GM20000 (cell line): ENCODE measurements at places on chromosomes 12 and 14.

GRCh38 chr14:68548194-68549076 is 244.4 kb downstream of the ZFP36L1 start:
- DNase-seq = no peak

DNA sequence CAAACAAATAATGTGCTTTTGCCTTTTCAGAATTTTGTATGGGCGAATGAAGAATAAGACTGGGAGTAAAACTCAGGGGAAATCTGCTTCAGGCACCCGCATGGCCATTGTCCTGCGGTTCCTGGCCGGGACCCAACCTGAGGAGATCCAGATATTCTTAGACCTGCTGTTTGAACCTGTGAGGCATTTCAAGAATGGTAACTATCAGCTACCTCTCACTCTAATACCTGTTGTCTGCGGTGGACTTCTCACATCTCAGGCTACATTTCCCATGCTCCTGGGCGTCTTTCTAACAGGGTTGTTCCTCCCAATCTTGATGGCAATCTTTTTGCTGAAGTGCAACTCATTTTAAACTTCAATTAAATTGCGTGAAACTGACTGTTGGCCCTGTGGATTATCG is 47.1 kb downstream of the UTP20 start:
- no peak for DNase-seq

DNA sequence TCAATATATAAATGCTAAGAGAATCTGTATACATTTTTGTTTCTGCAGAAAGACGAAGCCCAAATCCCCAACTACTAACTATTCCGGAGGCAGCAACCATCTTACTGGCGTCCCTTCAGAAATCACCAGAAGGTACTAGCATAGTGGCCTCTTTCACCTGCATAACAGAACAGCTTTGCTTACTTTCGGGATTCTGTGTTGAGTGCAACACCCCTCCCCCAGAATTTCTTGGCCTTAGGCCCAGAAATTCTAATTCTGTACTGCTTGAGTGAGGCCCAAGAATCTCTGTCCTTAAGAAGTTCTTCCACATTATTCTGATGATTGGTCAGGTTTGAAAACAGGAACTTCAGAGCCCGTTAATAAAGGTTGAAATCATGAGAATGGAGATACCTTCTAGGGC is 2.9 kb downstream of the SPX start:
- DNase-seq = no peak

- no peak for DNase-seq
Observed at GRCh38 chr14:55451950-55452349, 11.5 kb upstream of the TBPL2 start.

- DNase-seq = peak; percentile 12
Observed at GRCh38 chr14:105089746-105090492, 24.7 kb upstream of the GPR132 start.

DNA sequence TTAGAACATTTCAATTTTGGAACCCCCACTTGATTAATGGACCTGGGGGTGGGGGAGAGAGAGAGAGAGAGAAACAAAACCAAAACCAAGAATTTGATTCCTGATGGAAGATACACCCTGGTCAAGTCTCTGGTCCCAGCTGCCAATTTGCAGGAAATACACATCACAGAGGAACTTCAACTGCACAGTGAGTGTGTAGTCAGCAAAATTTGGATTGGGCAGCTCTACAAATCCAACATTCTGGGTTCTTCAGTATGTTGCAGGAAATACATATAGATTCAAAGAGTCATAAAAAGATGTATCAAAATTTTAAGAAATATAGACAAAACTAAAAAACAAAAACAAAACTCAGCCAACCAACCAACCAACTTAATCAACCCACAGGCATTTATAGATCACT is 17.4 kb downstream of the DNAH10 start:
- DNase-seq = no peak

- DNase-seq = peak; percentile 73
Observed at GRCh38 chr12:48998497-48999353, 450 bp downstream of the DDN start.

- DNase-seq = no peak
Observed at GRCh38 chr14:82394916-82395315, 861.3 kb upstream of the SEL1L start.

DNA sequence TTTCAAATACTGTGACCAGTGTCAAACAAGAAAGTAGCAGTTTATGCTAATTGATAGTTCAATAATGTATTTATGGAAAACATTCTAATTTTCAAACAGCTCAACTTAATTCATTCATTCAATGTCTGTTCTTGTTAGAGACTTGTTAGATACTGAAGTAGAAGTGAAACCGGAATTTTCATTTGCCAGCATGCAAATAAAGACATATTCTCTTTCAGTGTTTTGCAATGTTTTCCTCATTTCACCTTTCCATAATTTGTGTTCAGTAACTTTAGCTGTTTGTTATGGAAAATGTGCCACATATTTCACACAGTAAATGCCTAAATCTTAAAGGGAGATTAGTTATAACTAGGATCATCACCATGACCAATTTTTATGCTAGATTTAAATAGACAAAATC is 21.2 kb downstream of the TAS2R50 start:
- no peak for DNase-seq

- DNase-seq = no peak
Observed at GRCh38 chr12:2250797-2251196, 198.0 kb downstream of the CACNA1C start.

DNA sequence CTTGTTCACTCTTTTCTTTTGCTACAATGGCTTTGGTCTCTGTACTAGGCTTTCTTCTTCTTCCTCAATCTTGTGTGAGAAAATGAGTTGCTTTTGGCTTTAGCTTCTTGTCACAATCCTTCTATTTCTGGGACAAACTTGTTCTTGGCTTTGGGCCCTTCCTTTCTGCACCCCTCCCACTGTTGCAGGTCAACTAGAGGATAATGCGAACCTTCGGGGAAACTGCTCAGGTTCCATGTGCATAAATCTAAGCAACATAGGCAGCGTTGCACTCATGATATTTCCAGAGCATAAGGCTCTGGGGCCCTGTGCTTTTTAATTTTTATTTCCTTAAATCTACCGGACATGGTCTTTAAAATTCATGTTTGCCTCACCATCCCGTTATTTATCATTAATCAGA is 89.8 kb upstream of the LRIG3 start:
- no peak for DNase-seq

DNA sequence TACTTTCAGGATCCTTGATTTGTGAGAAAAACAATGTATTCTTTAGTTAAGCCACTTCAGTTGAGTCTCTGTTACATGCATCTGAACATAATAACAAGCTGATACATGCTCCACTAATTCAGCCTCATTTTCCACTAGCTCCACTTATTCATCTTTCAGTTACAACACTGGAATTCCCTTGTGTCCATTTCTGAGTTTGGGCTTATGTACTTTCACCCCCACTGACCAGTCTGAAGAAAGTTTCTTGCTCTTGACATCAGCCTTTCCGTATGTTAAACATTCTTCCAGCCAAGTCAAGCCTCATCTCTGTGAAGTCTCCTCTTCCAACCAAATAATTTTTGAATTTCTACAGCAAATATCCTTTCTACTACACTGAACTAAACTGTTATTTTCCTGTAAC is 592.5 kb upstream of the NOVA1 start:
- no peak for DNase-seq

- no peak for DNase-seq
Observed at GRCh38 chr14:35140718-35141581, 18.6 kb downstream of the PRORP start.

DNA sequence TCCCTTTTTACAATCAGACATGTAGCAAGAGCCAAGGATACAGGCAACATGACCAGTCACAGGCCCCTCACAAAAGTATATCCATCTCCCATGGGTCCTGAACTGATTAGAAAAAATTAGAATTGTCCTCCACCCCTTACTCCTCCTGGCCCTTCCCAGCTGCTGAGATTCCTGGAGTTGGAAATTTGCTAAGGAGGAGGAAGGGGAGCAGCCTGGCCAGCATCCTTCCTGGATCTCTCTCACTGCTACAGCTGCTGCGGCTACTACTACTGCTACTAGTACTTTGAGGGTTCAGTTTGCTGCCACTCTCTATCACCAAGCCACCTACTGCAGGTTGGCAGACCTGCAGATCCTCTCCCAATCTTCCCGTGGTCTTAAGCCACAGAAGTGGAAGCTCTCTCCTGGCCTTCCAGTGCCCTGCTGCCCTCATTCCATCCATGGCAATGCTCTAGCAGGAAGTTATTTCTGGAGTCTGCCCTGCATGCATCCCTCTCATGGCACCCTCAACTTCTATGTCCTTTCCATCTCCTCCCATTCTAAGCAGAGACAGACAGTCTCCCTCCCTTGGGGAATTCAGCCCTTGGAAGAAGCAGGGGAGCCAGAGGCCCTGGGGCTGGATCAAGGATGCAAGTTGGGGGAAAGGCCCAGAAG is 1.0 kb downstream of the ITGA7 start:
- no peak for DNase-seq

GRCh38 chr12:34340534-34341361 is 318.5 kb downstream of the ALG10 start:
- DNase-seq = no peak

- no peak for DNase-seq
Observed at GRCh38 chr14:81275305-81276072, 54.7 kb upstream of the GTF2A1 start.

DNA sequence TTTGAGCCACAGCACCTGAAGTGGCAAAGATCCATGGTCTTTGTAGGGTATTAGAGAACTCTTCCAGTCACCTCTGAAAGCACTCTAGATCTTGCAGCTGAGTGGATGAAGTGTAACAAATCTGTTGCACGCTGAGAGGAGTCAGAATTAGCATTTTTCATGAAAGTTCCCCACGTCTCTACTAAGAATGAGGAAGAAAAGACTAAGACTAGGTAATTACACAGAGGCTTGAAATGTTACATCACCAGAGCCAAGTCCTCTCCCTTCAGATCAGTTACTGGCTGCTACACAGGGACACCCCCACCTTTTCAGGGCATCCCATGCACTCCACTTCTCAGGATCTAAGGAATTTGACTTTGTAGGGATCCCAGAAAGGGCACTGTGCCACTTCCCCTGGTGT is 98.6 kb upstream of the FKBP4 start:
- DNase-seq = no peak

- DNase-seq = no peak
Observed at GRCh38 chr12:77591959-77592743, 238.5 kb upstream of the NAV3 start.

DNA sequence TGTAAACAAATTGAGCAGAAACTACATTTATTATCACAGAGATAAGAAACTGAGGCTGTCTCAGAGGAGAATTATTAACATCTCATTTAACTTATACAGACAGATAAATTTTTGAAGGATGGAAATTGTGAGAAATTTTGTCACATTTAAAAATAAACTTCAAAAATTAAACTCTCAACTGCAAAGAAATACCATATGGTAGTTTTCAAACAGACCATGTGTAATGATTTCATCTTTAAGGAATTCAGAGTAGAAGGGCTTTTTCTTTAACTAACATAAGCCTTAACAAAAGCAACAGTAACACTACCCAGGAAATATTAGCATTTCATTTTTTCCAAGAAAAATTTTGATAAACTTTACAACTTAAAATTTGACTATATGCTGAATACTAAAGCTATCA is 26.6 kb downstream of the NUP37 start:
- no peak for DNase-seq

DNA sequence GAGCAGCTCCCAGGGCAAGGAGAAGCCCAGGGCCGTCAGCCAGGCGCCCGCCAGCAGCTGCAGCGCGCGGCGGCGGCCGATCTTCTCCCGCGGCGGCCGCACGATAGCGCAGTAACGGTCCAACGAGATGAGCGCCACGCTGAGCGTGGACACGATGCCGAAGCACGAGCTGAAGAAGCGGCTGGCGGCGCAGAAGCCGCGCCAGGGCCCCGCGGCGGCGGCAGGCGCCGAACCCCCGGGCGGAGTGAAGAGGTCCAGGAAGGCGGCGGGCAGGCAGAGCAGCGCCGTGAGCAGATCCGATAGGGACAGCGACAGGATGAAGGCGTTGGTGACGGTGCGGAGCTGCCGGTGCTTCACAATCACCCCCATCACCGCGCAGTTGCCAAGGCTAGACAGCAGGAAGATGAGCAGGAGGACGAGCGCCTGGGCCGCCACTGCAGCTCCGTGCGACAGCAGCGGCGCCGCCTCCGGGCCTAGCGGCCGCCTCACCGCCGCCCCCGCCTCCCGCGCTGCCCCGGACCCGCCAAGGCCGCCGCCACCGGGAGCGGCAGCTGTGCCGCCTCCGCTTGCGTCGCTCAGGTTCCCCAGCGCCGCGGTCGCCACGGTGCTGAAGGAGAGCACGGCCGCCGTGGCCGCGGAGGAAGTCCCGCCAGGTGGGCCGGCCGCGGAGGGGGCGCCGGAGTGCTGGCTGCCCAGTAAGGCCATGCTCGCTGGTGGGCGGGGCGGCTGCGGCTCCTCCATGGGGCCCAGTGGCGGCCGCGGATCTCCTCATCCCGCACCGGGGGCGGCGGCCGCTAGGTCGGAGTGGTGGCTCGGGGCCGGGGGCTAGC is 479 bp downstream of the GPR135 start:
- peak; percentile 88 for DNase-seq

GRCh38 chr14:106691601-106692291 is 1165.4 kb downstream of the TMEM121 start:
- DNase-seq = peak; percentile 73

DNA sequence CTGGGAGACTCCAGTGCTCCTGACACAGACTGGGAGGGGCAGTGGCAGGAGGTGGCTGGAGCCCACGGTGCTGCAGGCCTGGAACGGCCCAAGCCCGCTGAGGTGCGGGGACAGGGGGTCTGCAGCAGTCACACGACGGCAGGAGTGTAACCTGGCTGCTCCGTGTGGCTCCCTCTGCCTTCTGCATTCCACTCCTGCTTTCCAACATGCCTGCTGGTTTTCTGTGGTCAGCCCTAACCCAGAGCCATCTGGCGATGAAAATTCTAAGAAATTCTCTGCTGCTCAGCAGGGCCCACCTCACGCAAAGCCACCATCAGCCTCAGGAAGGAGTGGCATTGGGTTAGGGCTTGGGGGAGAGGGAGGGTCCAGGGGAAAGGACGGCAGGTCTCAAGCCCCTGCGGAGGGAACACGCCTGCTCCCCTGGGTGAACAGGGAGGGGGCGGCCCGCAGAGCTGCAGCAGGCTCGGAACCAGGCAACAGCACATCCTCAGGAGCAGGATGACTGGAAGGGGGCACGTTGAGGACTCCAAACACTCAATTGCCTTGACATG is 5.0 kb upstream of the FBRSL1 start:
- no peak for DNase-seq

GRCh38 chr14:90815572-90815821 is 733 bp downstream of the TTC7B start:
- no peak for DNase-seq

DNA sequence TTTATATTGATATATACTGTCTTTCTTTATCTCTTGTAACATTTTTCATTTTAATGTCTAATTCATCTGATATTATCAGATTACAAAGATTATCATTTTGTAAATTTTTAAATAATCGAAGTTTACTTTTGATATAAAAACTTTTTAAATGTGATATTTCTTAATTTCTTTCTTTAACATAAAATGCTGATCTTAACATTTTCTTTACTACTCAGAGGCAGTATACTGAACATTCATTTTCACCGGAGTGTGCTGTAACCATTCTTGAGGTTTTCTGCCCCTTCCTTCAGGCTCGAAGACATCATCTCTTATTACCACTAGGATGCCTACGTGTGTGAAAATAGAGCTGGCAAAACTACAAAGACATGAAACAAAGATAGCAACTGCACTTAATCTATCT is 186.9 kb downstream of the DIO2 start:
- no peak for DNase-seq
